ENCODE measurements at places on chromosomes 2 and 18. TPM values are rescaled to one million over a fixed set of nuclear protein-coding genes. Genes with fewer than 3 reads are reported as not detected.

DNA sequence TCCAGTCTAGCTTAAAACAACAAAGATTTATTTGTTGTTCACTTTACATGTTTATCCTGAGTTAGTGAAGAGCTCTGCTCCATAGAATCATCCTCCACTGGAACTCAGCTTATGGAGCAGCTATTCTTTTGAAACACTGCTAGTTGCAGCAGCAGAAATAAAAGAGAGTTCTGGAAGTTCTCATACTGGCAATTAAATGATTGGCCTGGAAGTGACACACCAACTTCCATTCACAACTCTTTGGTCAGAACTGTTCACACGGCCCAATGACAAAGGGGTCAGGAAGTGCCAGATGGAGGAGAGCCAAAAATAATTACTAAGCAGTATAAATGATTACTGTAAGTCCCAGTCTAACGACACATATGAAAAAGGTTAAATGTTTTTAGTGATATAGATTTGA lies 39.1 kb downstream of the FBXO11 start:
- no peak for DNase-seq

DNA sequence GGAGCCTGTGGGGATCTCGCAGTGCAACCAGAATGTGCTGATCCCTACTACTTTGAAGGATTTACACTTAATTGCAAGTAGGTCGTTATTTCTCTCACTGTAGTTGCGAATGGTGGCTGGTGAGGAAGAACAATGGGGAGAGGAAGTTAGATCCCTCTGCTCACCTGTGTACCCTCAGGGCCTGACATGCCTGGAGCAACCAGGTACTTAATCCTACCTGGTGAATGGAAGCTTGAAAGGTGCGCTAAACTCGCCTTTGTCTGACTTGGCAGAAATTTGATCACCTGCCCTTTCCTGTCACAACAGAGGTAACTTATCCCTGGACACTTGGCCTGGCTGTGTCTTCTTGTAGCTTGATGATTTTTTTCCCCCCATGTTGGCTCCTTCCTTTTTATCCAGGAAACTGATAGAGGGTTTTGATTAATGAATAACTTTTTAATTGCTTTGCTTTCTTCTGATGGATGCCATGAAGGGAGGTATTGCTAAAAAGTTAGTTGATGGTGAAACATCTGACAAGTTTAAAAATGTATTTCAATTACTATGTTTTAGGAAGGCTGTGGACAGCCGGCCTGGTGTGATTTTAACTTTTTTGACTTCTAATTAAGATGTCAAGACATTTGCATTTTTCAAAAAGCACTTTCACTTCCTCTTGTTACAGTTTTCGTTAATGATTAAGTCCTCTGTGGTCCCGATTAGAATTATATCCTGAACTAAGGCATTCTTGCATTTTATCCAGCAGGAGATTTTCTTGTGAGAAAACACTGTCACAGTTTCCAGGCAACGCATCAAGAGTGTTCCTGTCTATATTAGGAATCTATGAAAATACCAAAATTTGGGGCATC lies 9.2 kb downstream of the SGPP2 start:
- no peak for DNase-seq

GRCh38 chr18:48655508-48655907 lies 116.7 kb downstream of the CTIF start:
- no peak for DNase-seq

GRCh38 chr2:40148334-40148733 lies 303.6 kb downstream of the SLC8A1 start:
- DNase-seq = no peak

DNA sequence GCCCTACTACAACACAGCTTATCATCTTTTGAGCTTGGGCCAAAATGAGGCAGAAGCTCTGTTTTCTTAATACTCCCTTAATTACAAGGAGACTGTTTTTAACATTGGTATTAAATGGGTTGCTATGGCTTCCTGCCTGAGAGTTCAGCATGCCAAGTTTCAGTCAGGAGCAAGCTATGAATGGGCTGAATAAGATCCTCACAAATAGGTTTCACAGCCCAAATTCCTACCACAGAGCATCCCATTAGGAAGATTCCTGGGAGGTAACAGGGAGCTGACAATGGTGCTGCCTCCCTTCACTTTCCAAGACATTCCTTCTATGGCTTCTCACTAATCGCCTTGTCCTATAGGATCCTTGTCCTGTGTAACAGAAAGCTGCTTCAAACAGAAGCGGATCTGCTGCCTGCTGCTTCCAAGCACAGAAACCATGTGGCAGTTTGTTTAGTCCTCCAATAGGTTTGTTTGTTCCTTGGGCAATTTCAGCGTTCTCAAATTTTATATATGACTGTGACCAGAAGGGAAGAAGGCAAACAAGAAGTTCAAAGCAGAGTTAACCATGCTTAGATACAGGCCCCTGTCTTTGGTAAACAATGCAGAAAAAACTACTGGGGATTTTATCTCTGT lies 70.9 kb downstream of the NCKAP5 start:
- no peak for DNase-seq

DNA sequence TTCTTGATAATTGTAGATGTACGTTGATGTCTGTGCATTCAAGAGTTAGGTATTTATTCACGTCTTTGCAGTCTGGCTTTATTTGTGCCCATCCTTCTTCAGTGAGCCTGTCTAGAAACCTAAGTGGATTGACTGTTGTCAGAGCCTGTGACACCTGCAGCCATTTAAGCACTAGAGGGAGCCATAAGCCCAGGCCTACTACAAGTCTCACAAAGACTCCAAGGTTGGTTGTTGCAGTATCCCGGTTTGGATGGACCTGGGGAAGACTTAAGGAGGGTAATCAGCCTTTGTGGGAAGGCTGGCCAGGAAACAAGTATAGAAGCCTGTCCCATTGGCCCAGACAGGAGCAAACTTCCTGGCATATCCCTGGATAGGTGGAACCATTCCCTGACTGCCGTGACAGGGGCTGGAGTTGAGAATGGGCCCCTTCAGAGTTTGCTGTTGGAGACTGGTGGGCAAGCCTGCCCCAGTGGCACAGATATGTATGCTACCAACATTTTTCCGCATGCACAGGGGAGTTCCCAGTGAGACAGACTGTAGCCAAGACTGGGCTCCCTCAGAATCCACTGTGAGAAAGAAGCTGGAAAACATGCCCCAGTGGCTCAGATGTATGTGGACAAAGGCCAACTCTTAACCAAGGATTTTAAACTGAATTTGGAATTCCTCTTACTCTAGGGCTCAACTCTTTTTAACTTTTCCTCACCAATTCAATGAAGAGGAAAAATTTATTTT lies 9.3 kb upstream of the LRRC30 start:
- DNase-seq = no peak

GRCh38 chr2:68404164-68404563 lies 39.1 kb downstream of the PLEK start:
- no peak for DNase-seq

DNA sequence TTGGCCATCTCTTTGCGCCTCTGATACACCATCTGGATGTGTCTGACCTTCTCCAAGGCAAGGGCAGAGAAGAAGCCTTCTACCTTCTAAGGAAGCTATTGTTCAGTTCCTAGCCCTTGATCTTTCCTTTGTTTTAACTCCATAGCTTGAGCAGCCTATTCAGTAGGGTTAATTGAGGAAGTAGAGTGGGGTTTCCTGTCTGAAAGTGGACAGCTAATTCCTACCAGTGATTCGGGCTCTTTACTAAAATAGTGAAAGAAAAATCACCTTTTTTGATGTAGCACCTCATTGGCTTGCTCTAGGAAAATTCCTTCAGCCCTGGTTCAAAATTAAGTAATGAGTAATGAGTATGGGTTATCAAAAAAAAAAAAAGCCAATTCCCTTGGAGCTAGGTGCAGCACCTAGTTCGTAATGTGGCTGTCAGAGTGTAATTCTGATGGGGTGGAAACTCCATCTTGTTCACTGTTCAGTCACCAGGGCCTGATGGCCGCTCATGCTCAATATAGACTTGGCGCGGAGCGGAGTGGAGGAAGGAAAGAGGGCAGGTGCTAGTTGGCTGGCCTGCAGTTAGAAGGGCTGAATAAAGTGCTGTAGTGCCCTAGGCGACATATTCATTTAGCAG lies 2.9 kb upstream of the MGAT5 start:
- no peak for DNase-seq

DNA sequence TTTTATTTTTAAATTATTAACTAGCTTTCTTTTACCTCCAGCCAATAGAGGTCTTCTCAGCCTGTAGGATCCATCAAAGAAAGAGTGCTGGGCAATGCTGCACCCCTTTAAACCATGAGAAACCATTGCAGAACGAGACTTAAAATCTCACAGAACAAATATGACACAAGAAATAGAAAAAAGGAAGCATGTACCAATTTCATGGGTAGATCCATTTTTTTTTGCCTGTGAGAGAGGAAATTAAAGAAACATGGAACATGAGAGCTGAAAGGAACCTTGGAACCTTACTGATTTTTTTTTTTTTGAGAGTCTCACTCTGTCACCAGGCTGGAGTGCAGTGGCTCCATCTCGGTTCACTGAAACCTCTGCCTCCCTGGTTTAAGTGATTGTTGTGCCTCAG lies 14.0 kb downstream of the HRH4 start:
- DNase-seq = no peak

DNA sequence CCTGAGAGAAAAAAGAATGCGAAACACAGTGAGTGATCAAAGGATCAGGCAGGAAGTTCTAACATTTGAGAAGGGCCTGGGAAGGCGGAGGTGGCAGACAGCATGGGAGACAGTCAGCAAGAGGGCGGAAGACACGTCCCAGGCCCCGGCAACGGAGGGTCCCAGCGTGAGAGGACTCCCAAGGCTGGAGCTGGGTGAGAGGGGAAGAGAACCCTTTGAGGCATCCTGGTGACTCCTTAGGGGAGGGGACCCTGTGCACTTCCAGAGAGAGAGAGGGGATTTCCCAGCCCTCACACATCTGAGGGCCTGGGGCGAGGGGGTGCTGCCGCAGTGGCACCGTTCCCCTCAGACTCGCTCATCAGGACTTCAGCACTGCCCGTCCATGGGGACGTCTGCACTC lies 133.4 kb downstream of the RTP5 start:
- peak; percentile 36 for DNase-seq

DNA sequence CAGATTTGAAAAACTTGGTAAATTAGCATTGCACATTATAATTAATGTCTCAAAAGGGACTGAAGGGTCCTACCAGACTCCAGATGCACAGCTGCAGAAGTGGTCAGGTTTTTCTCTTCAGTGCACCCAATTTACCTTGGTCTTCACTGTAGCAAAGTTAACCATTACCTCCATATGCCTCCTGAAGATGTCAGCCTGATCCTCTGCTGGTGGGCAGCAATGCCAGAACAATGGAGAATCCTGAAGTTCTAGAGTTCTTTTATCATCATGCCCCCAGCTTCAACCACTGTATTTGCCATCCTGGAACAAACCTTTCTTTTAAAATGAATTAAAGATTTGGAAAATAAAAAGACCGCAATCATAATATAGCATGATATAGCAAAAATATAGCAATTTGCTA lies 1774.8 kb upstream of the CELF4 start:
- DNase-seq = no peak

DNA sequence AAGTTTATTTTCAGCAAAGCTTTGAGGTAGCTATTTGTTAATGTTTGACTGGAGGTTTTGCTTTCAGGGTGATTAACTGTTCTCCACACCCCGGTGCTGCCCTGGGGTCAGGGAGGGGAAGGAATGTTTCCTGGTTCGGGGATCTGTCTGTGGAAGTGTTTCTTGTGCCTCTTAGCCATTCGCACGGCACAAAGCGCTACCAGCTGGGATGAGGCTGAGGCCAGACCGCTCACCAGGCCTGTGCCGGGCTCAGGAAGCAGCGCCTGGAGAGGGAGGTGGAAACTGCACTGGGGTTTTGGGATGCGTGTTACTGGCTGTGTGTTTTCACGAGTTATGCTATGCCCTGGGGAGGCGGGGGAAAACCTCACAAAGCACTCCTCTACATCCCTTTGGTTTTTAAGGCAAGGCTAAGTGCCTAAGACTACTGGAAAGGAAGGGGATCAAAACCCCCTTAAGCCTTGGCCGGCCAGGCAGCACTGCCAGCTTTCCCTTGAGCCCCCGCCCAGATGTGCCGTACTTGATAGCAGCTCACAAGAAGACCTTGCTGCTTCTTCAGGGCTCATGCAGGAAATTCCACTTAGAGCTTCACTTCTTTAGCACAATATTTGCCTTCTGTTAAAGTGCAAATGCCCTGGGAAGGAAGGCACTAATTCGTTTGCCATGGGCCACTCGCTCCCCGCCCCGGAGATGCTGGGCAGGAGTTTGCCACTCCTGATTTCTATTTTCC lies 65.7 kb upstream of the CNGA3 start:
- peak; percentile 26 for DNase-seq

DNA sequence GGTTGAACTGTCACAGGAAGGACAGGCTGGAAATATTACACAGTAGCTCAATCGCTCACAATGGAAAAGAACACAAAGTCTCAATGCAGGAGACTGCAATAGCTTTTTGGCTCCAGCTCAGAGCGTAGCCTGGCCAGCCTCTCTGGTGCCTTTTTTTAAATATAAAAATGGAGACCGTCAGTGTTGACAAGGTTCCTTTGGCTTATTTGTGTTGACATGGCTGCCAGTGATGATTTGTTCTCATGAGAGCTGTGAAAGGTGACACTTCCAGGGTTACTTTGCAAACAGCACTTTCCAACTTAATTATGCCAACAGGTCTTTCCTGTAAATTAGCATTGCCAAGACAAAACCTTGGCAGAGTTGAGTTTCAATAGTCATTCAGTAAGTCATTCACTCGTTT lies 70.8 kb downstream of the KCNE4 start:
- DNase-seq = no peak

- no peak for DNase-seq
These were observed 28.2 kb downstream of the GREB1 start for GRCh38 chr2:11562011-11562410.

DNA sequence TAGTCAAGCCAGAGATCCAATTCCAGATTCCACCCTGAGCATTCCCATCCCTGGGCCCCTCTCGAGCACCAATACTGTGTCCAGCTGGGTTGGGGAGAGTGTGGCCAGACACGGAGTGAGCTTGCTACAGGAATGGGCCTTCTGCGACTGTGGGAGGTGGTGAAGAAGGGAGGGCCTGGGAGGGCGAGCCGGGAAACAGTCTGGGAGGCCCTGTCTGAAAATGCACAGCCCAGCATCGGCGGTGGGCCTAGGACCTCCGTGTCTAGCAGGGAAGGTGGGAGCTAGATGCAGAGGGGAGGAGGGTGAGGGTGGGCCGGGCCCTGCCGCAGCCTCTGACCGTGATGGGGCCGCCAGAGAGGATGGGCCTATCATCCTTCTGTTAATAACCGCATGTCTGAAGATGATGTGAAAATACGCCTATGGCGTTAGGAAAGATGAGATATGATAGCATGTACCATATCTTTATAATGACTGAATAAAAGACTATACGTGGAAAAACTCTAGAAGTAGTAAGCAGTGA lies 1.9 kb upstream of the OTOS start:
- no peak for DNase-seq

GRCh38 chr2:192123847-192124246 lies 70.9 kb downstream of the TMEFF2 start:
- no peak for DNase-seq

FAP gene
- total RNA-seq = 0.98 TPM

TTR gene
- total RNA-seq = 475 TPM

IL1RN gene
- 0.37 TPM for total RNA-seq

FTCDNL1 gene
- total RNA-seq = 1.3 TPM

SRD5A2 gene
- not detected for total RNA-seq

AFF3 gene
- total RNA-seq = 0.47 TPM

VIL1 gene
- 10.7 TPM for total RNA-seq

CCDC141 gene
- total RNA-seq = 11.3 TPM

CNDP1 gene
- total RNA-seq = 0.35 TPM
